Muscle of leg (tissue), 16 donors: ENCODE measurements at places on chromosomes 11 and 22. TPM values are rescaled to one million over a fixed set of nuclear protein-coding genes. Genes with fewer than 3 reads are reported as not detected.

- no peaks in the 10 kb centered on the region for H3K36me3 ChIP-seq
- H3K4me1 ChIP-seq = no peaks in the 10 kb centered on the region
- H3K27ac ChIP-seq = no peak overlapping the region
Observed at GRCh38 chr11:117557361-117557760, 229.7 kb downstream of the CEP164 start.

GRCh38 chr11:83681031-83681781 is 395.0 kb upstream of the CCDC90B start:
- H3K27me3 ChIP-seq = no peaks in the 10 kb centered on the region
- H3K4me3 ChIP-seq = peak overlapping the region; percentile 35
- no peaks in the 10 kb centered on the region for H3K36me3 ChIP-seq
- peak overlapping the region; percentile 80 for H3K27ac ChIP-seq

The ELFN2 gene
- 0.35 TPM for total RNA-seq

DNA sequence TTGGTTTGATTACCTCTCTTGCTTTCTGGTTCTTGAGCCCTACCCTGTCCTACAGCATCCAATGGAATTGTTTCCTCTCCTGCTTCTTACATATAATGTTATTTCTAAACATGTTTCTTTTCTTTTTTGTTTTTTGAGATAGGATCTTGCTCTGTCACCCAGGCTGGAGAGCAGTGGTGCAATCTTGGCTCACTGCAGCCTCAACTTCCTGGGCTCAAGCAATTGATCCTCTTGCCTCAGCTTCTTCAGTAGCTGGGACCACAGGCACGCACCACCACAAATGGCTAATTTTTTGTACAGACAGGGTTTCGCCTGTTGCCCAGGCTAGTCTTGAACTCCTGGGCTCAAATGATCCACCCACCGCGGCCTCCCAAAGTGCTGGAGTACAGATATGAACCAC is 105.9 kb downstream of the SGSM3 start:
- no peaks in the 10 kb centered on the region for H3K27me3 ChIP-seq
- no peak for DNase-seq
- no peak overlapping the region for H3K27ac ChIP-seq
- no peak overlapping the region for H3K4me3 ChIP-seq
- no peaks in the 10 kb centered on the region for H3K4me1 ChIP-seq

GRCh38 chr22:20725987-20726558 is 47.8 kb upstream of the SERPIND1 start:
- no peak for DNase-seq
- peaks cover 47% of the 10 kb centered on the region for H3K36me3 ChIP-seq
- H3K4me3 ChIP-seq = no peak overlapping the region
- no peaks in the 10 kb centered on the region for H3K4me1 ChIP-seq
- no peak overlapping the region for H3K27ac ChIP-seq

- peak overlapping the region; percentile 37 for H3K27ac ChIP-seq
- H3K36me3 ChIP-seq = no peaks in the 10 kb centered on the region
- H3K4me3 ChIP-seq = no peak overlapping the region
- DNase-seq = peak; percentile 90
- peaks cover 2% of the 10 kb centered on the region for H3K27me3 ChIP-seq
Observed at GRCh38 chr11:130945896-130946295, 29.6 kb upstream of the SNX19 start.

The KDELR3 gene
- 36.4 TPM for total RNA-seq

- no peak for DNase-seq
- no peak overlapping the region for H3K4me3 ChIP-seq
- no peak overlapping the region for H3K27ac ChIP-seq
- peaks cover 7% of the 10 kb centered on the region for H3K36me3 ChIP-seq
- peaks cover 12% of the 10 kb centered on the region for H3K4me1 ChIP-seq
Observed at GRCh38 chr11:82996966-82997606, 74.6 kb downstream of the RAB30 start.

The CXCR5 gene
- under 0.01 TPM for total RNA-seq

DNA sequence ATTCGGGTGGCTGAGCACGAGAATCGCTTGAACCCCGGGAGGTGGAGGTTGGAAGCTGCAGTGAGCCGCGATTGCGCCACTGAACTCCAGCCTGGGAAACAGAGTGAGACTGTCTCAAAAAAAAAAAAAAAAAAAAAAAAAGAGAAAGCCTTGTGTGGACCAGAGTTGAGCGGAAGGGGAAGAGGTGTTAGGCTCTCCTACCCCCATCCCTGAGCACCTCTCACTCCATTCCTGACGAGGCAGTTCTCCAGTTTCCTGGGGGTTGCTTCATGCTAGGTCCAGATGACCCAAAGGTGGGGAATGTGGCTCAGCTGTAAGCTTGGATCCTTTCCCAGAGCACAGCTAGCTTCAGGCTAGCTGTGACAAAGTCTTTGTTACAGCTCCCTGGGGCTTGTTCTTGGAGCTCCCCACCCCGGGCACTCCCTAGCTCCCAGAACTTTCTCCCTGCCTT is 8.8 kb upstream of the DNAL4 start:
- no peaks in the 10 kb centered on the region for H3K36me3 ChIP-seq
- peak; percentile 87 for DNase-seq
- peaks cover 5% of the 10 kb centered on the region for H3K4me1 ChIP-seq
- peaks cover 11% of the 10 kb centered on the region for H3K27me3 ChIP-seq
- H3K4me3 ChIP-seq = no peak overlapping the region

The AIFM3 gene
- 0.35 TPM for total RNA-seq

- no peak overlapping the region for H3K27ac ChIP-seq
- H3K36me3 ChIP-seq = no peaks in the 10 kb centered on the region
- DNase-seq = no peak
- H3K27me3 ChIP-seq = peaks cover 18% of the 10 kb centered on the region
Observed at GRCh38 chr11:133038850-133039249, 493.5 kb downstream of the OPCML start.

GRCh38 chr11:75542088-75542438 is 16.3 kb upstream of the GDPD5 start:
- H3K4me3 ChIP-seq = no peak overlapping the region
- H3K27ac ChIP-seq = no peak overlapping the region
- no peaks in the 10 kb centered on the region for H3K36me3 ChIP-seq
- no peak for DNase-seq

The MS4A1 gene
- total RNA-seq = 0.22 TPM

The CHRM1 gene
- 0.04 TPM for total RNA-seq

DNA sequence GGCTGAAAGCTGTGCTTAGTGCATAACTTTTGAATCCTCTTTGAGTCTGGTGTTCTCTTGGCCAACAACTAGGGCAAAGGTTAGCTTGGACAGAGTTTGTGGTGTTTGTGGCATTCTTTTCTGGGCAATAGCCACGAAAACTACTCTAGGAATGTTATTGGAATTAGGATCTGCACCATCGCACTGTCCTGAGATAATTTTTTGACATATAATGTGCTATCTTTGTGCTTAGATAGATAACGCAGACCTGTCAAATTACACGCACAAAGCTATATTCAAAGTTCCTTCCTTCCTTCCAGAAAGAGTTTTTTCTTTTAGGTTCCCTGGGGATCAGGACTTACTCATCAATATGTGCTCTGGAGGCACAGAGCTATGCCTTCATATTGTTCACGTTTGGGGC is 166.8 kb upstream of the MTMR2 start:
- no peaks in the 10 kb centered on the region for H3K27me3 ChIP-seq
- no peak for DNase-seq
- H3K4me3 ChIP-seq = no peak overlapping the region
- H3K27ac ChIP-seq = no peak overlapping the region
- no peaks in the 10 kb centered on the region for H3K36me3 ChIP-seq

GRCh38 chr11:46489656-46490560 is 98.3 kb upstream of the CHRM4 start:
- H3K4me1 ChIP-seq = peaks cover 11% of the 10 kb centered on the region
- no peak overlapping the region for H3K27ac ChIP-seq
- no peaks in the 10 kb centered on the region for H3K27me3 ChIP-seq
- peaks cover 5% of the 10 kb centered on the region for H3K36me3 ChIP-seq
- H3K4me3 ChIP-seq = no peak overlapping the region

The C11orf16 gene
- not detected for total RNA-seq

The NTM gene
- 8.5 TPM for total RNA-seq

The PIH1D2 gene
- total RNA-seq = 1.1 TPM

- H3K36me3 ChIP-seq = no peaks in the 10 kb centered on the region
- no peak overlapping the region for H3K4me3 ChIP-seq
- no peaks in the 10 kb centered on the region for H3K4me1 ChIP-seq
- peak; percentile 15 for DNase-seq
Observed at GRCh38 chr22:23036684-23037428, 33.5 kb upstream of the GNAZ start.

DNA sequence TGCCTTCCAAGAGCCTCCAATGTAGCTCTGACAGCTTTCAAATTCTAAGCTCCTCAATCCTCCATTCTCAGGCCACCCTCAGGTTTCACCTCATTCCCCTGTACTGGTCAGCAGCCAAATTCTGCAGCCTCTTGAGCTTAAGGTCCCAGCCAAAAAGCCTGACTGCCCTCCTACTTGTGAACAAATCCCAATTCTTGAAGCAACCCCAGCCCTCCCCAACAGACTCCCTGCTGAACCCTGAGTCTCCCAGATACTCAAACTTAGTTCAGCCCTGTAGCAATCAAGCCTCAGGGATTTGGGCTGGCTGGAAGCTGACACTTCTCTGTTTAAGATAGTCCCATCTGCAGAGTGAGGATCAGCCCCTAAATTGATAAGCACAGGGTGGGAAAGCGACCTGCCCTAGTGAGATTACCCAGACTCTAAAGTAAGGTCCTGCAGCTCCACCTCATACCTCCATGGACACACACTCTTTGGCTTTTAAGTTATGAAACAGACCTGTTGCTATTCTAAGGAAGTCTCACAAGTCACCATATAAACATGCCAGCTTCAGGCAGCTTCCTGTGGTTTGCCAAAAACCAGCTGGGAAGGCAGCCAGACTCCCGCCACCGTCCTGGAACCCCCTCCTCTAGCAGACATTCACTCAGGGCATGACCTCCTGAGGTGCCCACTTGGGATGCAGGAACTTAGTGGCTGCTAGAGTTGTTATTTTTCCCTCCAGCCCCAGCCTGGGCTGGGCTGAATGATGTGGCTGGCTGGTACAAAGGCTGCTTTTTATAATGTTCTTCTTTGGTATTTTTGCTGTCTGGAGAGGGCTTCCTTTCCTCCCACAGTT is 82.5 kb upstream of the PICALM start:
- H3K36me3 ChIP-seq = no peaks in the 10 kb centered on the region
- peaks cover 20% of the 10 kb centered on the region for H3K4me1 ChIP-seq
- no peaks in the 10 kb centered on the region for H3K27me3 ChIP-seq
- DNase-seq = peak; percentile 40
- H3K27ac ChIP-seq = peak overlapping the region; percentile 66

DNA sequence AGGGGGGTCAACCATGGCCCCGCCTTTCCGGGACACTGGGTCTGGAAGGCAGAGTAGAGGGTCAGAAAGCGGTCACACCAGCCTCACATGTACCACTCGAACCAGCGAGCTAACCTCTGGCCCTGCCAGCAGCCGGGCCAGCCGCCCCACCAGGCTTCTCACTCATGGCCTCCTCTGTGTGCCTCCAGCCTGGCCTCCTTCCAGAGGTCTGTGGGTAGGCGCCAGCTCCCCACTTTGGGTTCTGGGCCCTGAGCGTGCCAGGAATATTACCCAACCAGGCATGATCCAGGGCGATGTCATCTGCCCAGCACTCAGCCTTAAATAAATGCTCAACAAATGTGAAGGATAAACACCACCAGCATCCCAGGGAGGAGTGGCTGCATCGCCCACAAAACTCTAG is 5.8 kb downstream of the SCUBE1 start:
- no peak overlapping the region for H3K4me3 ChIP-seq
- H3K27ac ChIP-seq = no peak overlapping the region
- H3K4me1 ChIP-seq = no peaks in the 10 kb centered on the region
- DNase-seq = no peak

DNA sequence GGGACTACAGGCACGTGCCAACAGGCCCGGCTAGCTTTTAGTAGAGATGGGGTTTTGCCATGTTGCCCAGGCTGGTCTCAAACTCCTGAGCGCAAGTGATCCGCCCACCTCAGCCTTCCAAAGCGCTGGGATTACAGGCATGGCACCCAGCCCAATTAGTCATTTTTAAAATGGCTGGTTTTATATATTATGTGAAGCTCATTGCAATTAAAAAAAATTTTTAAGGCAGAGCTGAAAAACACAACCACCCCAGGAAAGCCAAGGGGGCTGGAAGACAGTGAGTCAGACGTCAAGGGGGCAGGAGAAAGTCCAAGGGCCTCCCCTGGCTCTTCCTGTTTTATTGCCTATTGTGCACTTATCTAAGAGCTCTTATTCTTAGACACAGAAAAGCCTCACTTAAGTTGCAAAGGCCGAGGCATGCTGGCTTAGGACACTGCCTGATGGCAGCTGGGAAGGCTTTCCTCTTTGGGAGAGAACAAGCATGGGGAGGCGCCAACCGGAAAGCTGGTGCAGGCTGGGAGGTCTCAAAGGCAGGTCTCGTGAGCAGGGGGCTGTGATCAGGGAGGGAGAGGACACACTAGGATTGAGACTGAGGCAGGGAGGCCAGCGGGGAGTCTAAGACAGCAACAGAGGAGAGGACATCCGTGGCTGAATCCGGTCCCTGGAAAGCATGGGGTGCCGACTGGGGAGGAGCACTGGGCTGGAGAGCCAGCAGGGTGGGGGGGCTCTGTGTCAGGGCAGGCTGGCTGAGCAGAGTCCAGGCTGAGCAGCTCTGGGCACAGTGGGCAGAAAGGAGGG is 11.1 kb upstream of the OSM start:
- H3K4me3 ChIP-seq = no peak overlapping the region
- peaks cover 2% of the 10 kb centered on the region for H3K27me3 ChIP-seq
- H3K27ac ChIP-seq = no peak overlapping the region
- DNase-seq = peak; percentile 70

DNA sequence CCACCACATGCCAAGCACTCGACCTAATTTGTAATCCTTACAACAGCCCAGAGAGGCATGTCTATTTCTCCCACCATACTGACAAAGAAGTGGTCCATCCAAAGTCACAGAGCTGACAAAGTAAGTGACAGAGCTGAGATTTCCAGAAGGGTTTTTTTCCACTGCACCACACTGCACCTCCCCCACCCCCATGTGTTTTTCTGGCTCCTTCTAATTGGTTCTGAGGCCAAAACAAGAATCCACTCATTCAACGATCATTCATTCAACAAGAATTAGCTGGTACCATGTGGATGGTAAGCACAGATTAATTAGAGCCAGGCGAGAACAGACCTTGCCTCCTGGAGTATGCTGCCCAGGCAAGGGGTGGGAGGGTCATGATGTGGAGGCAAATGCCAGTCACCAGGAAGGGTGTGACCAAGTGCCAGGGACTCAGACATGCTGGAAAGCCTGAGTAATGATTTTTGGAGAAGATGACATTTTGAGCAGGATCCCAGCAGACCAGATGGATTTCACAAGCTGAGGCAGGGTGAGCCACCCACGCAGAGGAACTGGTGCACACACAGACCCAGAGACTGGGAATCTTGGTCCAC is 14.9 kb upstream of the PRG2 start:
- no peak overlapping the region for H3K27ac ChIP-seq
- H3K4me3 ChIP-seq = no peak overlapping the region
- H3K4me1 ChIP-seq = peaks cover 12% of the 10 kb centered on the region
- peaks cover 42% of the 10 kb centered on the region for H3K36me3 ChIP-seq
- DNase-seq = no peak

DNA sequence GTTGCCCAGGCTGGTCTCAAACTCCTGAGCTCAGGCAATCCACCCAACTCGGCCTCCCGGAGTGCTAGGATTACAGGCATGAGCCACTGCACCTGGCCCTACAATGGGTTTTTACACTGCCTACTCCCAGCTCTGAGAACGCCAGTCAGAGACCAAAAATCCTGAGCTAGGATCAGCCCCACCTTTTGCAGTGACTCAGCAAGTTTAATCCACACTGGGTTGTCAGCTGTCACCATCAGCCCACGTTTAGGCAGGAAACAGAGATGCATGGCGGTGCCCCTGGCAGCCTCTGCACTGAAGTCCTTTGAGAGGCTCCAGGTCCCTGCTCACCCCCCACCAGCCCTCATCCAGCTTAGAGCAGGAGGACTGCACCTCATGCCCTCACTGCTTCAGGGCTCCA is 117.6 kb downstream of the ARHGAP8 start:
- no peaks in the 10 kb centered on the region for H3K27me3 ChIP-seq
- H3K4me1 ChIP-seq = peaks cover 14% of the 10 kb centered on the region
- no peaks in the 10 kb centered on the region for H3K36me3 ChIP-seq
- no peak overlapping the region for H3K27ac ChIP-seq
- H3K4me3 ChIP-seq = no peak overlapping the region

The CLDN5 gene
- 50.8 TPM for total RNA-seq
